Common myeloid progenitor, CD34-positive (primary cell): ENCODE measurements at places on chromosomes 6 and 20.
A peak's percentile ranks its signal among the peaks of the same experiment; 100 is the strongest.

DNA sequence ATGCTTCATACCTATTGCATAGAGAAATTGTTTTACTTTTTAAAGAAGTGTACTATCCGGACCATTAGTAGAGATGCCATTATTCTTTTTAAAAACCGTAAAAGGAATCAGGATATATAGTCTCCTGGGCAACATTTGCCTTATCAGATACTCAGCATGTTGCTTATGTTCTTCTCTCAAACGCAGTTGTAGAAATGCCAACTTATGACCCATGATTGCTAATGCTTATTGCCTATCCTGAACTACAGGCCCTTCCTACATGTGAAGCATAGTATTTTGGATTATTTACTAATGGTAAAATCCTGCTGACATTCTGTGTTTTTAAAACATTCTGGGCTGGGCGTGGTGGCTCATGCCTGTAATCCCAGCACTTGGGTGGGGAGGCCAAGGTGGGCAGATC is 99.5 kb downstream of the FOXO3 start:
- no peaks in the 10 kb centered on the region for H3K27me3 ChIP-seq
- H3K36me3 ChIP-seq, result peaks cover 12% of the 10 kb centered on the region
- H3K4me3 ChIP-seq, result no peak overlapping the region
- DNase-seq, result no peak
- no peak overlapping the region for H3K27ac ChIP-seq

GRCh38 chr6:134389129-134389528 is 71.2 kb upstream of the SGK1 start:
- no peaks in the 10 kb centered on the region for H3K36me3 ChIP-seq
- no peaks in the 10 kb centered on the region for H3K27me3 ChIP-seq
- no peak overlapping the region for H3K27ac ChIP-seq
- DNase-seq, result peak; percentile 7
- no peaks in the 10 kb centered on the region for H3K4me1 ChIP-seq

DNA sequence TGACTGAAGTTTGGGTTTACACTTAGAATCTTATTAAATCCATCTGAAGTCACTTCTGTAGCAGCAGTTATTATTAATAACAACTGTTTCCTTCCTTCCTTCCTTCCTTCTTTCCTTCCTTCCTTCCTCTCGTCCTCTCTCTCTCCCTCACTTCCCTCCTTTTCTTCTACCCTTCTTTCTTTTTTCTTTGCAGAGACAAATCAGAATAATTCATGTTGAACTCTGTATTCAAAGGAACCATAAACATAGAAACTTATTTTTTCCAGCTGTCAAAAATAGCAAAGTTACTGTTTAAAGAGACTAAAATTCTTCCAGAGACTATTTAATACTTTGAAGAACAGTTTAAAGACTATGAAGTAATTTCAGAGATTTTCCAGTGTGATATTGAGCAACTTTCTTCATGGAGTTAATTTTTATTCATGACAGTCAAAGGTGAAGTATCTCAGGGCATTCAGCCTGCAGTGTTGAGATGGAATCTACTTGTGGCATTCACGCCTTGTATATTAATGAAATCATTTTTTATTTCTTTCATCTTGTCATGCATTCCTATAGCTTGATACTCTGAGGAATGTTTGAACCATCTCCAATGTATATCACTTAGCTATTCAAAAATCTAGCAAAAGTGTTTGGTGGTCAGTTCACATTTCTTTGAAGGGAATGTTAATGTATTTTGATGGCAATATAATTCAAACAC is 109.7 kb downstream of the BCAS1 start:
- no peaks in the 10 kb centered on the region for H3K27me3 ChIP-seq
- H3K27ac ChIP-seq, result no peak overlapping the region
- H3K4me1 ChIP-seq, result no peaks in the 10 kb centered on the region

DNA sequence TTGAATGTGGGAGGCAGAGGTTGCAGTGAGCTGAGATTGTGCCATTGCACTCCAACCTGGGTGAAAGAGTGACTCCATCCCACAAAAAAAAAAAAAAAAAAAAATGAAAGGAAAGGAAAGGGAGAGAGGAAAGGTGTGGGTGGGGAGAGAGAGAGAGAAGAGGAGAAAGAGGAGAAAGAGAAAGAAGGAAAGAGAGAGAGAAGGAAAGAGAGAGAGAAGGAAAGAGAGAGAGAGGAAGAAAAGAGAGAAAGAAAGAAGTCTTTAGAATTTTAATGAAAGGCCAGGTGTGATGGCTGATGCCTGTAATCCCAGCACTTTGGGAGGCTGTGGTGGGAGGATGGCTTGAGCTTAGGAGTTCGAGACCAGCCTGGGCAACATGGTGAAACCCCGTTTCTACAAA is 7.7 kb upstream of the BCAS4 start:
- no peak overlapping the region for H3K4me3 ChIP-seq
- peaks cover 8% of the 10 kb centered on the region for H3K4me1 ChIP-seq
- H3K27me3 ChIP-seq, result no peaks in the 10 kb centered on the region
- H3K27ac ChIP-seq, result no peak overlapping the region
- DNase-seq, result no peak

DNA sequence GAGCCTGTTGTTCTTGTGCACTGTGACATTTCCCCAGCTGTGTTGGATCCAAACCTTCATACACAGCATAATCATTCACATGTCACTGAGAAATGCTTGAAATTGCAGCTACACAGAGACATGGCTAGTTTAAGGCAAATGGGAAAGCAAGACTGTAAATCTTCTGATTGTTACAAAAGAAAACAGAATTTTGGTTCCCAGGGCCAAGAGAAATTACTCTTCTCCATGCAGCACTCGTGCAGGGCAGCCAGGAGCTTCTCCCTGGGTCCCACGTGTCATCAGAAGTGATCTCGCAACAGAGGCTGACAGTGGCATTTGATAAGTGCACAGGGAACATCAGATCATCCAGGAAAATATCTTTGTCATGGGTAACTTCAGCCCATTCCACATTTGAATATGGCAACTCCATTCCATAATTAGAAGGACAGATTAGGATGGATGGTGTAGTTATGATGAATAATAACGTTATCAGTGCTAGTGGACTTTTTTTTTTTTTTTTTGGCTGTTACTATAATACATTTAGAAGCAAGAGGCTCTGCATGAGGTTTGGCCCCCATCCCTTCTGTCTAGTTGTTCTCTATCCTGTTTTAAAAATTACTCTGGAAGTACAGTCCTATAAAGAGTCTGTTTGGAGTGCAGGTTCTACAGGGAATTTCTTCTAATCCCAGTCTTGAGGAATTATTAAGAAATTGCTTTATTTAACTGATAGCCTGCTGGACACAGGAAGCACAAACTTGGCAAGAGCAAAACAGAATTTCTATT is 571.0 kb upstream of the NOX3 start:
- H3K27me3 ChIP-seq, result no peaks in the 10 kb centered on the region
- no peak overlapping the region for H3K4me3 ChIP-seq
- no peak for DNase-seq
- no peak overlapping the region for H3K27ac ChIP-seq

DNA sequence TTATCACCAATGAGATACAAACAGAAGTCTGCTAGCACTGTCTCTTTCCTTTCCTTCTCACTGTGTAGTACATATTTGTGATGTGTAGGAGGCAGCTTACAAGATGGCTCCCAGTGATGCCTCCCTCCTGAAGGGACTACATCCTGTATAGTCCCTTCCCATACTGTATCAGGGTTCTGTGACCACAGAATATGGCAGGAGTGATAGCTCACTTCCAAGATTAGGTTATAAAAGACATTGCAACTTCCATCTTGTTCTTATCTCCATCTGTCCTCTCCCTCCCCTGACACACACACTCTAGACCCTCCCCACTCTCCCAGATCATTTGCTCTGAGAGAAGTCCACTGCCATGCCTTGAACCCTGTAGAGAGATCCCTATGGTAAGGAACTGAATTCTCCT is 38.0 kb downstream of the SESN1 start:
- no peak overlapping the region for H3K4me3 ChIP-seq
- peaks cover 22% of the 10 kb centered on the region for H3K4me1 ChIP-seq
- no peak for DNase-seq
- no peak overlapping the region for H3K27ac ChIP-seq

DNA sequence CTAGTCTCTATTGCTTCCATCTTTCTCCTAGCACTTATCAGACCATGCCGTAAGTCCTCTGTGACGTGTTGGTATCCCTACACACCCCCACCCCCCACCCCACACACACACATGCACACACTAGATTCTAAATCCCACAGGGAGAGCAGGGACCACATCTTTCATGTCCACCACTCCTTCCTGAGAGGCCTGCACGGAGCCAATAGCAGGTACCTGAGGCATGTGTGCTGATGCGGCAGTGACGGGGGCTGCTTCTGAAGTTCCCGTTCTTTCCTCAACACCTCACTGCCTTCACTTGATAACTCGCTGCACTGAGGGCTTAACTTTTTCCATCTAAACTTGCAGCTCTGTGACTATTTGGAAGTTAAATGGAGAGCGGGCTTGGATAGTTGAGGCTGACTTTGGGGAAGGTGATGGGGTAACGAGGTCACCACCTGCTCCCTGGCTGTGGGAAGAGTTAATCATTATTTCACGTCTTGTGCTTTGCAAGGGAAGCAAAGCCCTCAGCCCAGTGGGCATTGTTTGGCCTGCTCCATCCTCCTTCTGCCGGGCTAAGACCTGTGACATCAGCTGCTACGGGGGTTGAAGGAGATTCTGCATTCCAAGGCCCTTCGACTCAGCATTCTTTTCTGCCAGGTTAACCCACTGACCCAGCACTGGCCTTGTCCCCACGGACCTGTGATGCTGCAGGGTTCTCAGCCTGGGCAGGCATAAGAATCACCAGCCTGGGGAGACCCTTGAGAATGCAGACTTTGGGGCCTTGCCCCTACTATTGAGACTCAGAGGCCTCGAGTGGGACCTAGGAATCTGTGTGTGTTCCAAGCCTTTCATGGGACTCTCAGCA is 187.8 kb downstream of the ANKRD60 start:
- DNase-seq, result no peak
- H3K27me3 ChIP-seq, result no peaks in the 10 kb centered on the region
- no peaks in the 10 kb centered on the region for H3K36me3 ChIP-seq
- no peak overlapping the region for H3K27ac ChIP-seq

DNA sequence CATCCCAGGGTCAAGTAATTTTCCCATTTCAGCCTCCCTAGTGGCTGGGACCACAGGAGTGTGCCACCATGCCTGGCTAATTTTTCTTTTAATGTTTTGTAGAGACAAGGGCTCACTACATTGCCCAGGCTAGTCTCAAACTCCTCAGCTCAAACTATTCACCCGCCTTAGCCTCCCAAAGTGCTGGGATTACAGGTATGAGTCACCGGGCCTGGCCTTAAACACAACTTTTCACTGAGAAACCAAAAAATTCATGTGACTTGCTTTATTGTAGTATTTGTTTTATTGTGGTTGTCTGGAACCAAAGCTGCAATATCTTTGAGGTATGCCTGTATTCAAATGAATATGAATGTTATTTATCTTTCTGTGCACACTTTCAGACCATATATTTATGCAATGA is 72.2 kb downstream of the RWDD2A start:
- no peaks in the 10 kb centered on the region for H3K36me3 ChIP-seq
- no peak overlapping the region for H3K4me3 ChIP-seq
- H3K27me3 ChIP-seq, result no peaks in the 10 kb centered on the region

GRCh38 chr6:20605061-20605460 is 70.8 kb downstream of the CDKAL1 start:
- no peak overlapping the region for H3K27ac ChIP-seq
- no peaks in the 10 kb centered on the region for H3K27me3 ChIP-seq
- H3K4me3 ChIP-seq, result no peak overlapping the region
- no peaks in the 10 kb centered on the region for H3K4me1 ChIP-seq
- DNase-seq, result no peak

DNA sequence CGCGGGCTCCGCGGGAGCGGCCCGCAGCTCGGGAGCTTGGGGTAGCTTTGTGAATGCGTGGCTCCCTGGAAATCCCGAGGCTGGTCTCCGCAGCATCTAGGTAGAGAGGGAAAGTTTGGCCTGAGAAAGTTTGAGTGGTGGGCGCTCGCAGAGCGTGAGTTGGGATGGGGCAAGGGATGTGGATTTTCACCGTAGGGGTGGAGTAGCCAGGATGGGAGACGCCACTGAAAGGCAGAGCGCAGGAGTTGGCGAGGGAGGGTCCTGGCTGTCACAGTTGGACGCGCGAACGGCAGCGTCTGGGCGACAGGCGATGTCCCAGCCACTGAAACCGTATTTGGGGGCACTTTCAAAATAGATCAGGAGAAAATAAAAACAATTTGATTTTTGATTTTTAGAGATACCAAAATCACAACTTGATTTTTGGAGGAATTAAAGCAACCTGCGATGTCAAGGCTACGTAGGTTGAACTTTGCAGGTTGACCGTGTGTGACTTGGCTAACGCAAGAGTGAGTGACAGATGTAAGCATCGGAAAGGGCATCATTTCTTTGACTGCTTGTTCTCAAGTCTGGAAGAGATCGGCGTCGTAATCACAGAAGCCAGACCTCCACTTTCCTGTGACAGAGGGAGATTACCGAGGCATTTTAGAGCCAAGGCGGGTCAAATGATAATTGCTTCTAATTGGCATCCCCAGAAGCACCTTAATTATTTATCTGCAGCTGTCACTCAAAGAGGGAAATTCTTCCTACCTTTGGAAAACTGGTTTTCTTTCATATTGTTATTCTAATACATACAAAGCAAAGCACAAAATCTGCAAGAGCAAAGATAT is 646 bp downstream of the HEY2 start:
- no peak overlapping the region for H3K27ac ChIP-seq
- H3K4me1 ChIP-seq, result peaks cover 36% of the 10 kb centered on the region
- no peaks in the 10 kb centered on the region for H3K36me3 ChIP-seq
- DNase-seq, result peak; percentile 44
- peak overlapping the region; percentile 62 for H3K4me3 ChIP-seq
- H3K27me3 ChIP-seq, result peaks cover 29% of the 10 kb centered on the region

DNA sequence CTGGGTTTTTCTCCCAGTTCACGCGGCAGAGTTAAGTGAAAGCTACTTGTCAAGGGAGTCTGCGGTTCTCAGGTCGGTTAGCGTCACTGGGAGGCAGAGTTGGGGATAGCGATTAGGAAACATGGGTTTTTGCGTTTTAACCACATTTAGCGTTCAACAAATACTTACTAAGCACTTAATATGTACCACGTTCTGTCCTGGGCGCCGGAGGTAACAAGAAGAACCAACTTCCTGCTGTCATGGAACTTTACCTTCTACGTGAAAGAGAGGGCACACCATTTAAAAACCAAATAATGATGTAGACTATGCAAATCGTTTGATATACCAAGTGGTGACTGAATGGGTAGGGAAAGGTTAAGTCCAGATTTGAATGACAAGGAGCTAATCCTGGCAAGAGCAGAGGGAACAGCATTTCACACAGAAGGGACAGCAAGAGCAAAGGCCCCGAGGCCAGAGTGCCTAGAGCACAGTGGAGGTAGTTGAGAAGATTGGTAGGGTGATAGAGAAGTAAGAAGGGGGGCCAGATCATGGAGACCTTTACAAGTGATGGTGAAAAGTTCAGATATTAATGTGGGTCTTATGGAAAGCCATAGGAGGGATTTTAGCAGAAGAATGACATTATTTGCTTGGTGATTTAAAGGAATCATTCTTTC is 744 bp downstream of the RIOK1 start:
- peak overlapping the region; percentile 96 for H3K27ac ChIP-seq
- peaks cover 17% of the 10 kb centered on the region for H3K36me3 ChIP-seq
- no peaks in the 10 kb centered on the region for H3K27me3 ChIP-seq
- peak overlapping the region; percentile 79 for H3K4me3 ChIP-seq
- DNase-seq, result no peak
- H3K4me1 ChIP-seq, result peaks cover 30% of the 10 kb centered on the region
